ENCODE measurements at places on chromosomes 2 and 18. TPM values are rescaled to one million over a fixed set of nuclear protein-coding genes. Genes with fewer than 3 reads are reported as not detected.

Gene UGT1A8
- not detected for total RNA-seq

Gene BUB1
- total RNA-seq = 27.0 TPM

Gene SCYGR4
- total RNA-seq = not detected

Gene IL18R1
- 8.3 TPM for total RNA-seq

Gene DNAJB2
- 74.7 TPM for total RNA-seq

Gene ALMS1
- 19.7 TPM for total RNA-seq

Gene CRYGD
- total RNA-seq = not detected

Gene C2orf66
- total RNA-seq = 0.59 TPM

Gene AP1S3
- total RNA-seq = 18.6 TPM

Gene CABYR
- total RNA-seq = 5.7 TPM

Gene GPR75
- 1.5 TPM for total RNA-seq

Gene TMEM37
- total RNA-seq = not detected

Gene FBXO11
- 114 TPM for total RNA-seq

Gene DNAH6
- 0.13 TPM for total RNA-seq

Gene RAB27B
- total RNA-seq = 10.6 TPM

Gene FASTKD2
- 39.7 TPM for total RNA-seq

Gene MTHFD2
- total RNA-seq = 233 TPM

Gene RBKS
- total RNA-seq = 0.59 TPM

Gene GAL3ST2
- total RNA-seq = 0.46 TPM
